ENCODE measurements at places on chromosomes 11 and 22.

DNA sequence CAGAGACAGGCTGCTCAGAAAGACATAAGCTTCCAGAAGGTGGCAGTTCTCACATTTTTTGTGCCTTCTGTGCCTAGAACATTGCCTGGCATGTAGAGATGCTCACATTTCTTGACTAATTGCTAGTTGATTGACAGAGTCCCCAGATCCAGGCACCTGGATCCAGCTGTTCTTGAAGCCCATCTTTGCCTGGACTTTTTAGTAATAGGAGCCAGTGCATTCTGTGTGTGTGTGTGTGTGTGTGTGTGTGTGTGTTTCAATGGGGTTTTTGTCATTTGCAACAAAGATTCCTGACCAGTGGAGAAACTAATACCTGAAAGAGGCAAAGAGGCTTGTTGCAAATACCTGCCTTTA lies 15.1 kb downstream of the MRGPRF start:
- DNase-seq: no peak

GRCh38 chr22:39454385-39454871 lies 2.4 kb upstream of the MGAT3 start:
- DNase-seq: no peak

GRCh38 chr11:119307219-119307618 lies 9.7 kb downstream of the MCAM start:
- no peak for DNase-seq

- no peak for DNase-seq
Observed at GRCh38 chr22:20948450-20948849, 18.6 kb upstream of the AIFM3 start.

- DNase-seq: peak; percentile 82
Observed at GRCh38 chr11:64355078-64355940, 3.7 kb upstream of the RPS6KA4 start.

DNA sequence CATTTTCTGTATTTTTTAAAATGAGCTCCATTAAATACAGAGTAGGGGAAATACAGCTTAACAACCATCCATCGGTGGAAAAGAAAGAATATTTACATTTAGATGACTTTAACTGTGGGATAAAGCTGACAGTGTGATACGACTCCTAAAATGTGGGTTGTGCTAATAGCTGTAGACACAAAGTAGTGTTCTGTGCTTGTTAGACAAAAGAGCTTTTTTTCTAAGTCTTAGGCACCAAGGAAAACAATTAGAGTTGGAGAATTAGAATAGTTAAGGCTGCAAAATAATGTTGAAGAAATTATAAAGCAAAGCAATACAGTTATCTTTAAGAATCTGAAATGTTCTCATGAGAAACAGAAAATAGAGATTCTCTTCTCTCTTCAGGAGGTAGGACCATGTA lies 307.7 kb upstream of the KIRREL3 start:
- DNase-seq: no peak

DNA sequence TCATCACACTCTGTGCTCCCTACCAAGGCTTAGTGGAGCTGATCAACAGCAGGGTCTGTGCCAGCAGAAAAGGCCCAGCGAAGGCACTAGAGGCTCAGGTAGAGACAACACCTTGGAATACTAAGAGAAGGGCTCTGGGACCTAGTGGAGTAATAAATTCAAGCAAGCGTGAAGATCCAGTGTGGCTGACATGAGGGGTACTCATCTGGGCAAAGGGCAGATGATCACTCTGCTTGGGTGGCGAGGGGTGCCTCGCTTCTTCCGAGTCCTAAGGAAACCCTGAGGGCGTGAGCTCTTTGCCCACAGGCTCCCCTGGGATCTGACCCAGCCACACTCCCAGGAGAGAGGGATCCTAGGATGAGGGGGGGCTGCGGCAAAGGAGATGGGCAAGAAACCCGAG lies 3.5 kb upstream of the TPBGL start:
- no peak for DNase-seq

DNA sequence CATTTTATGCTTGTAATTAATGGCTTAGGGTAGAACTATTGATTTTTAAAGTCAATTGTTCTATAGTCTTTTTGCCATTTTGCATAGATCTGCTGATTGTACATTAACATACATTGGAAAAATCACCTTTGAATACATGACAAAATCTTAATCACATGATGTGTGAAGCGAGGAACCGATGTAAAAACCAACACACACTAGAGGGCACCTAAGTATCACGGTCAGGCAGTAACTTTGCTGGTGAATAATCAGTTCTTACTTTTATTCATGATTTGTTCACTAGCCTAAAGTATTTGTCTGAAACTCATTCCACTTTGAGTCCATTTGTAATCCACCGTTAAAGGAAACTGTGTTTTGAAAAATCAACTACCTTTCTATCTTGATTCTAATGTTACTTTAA lies 28.2 kb downstream of the JHY start:
- DNase-seq: no peak

GRCh38 chr22:39832627-39833074 lies 60.9 kb downstream of the ENTHD1 start:
- no peak for DNase-seq

DNA sequence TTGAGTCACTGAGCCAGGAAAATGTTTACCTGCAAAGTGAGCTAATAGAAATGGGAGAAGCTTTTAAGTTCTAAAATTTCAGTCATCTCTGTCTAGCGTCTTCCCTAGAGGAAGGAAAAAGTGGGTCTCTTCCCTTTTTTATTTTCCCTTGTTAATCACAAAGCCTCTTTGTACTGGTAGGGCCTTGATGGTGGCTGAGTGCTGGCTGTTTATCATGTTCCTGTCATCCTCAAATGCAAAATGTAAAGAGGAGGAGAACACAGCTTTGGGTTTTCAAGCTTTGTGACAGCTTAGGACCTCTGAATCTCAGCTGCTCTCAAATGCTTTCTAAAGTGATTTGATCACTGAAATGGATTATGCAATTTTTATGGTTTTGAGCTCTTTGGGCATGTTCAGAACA lies 222.0 kb downstream of the TMEM135 start:
- DNase-seq: peak; percentile 42

GRCh38 chr22:11360632-11361031 lies 4167.4 kb upstream of the OR11H1 start:
- DNase-seq: no peak

DNA sequence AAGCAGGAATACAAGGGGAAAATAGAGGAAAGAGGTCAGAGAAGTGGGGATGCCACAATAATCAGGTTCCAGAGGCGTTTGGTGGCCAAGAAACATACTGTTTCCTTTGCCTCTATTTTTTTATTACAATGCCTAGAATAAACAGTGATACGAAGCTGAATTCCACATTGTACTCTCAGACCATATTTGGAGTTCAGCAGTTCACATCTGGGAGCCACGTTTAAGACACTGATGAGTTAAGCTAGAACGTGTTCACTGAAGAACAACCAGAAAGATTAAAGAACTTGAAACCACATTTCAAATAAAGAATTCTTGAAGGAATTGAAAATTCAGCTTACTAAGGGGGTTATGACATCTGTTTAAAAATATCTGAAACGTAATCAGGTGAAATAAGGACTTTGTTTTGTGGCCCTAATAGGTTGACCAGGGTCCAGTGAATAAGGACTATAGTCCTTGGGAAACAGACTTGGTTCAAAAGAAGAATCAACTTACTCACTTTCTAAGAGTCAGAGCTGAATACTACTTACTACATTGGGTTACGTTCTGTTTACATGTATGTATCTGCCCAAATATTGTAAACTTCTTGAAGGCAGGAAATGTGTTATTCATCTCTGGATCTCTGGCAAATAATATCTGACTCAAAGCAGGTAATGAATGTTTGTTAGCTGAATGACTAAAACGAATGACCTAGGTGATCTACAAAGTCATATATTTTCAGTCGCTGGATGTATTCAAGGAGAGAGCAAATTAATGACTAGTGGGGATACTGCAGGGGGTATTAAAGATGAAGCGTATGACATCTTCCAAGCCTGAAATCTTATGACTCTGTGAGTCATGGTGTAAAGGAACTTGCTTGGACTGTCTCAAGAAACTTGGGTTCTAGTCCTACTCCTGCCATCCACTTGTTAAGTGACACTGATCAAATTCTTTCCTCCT lies 247.0 kb upstream of the NARS2 start:
- no peak for DNase-seq

DNA sequence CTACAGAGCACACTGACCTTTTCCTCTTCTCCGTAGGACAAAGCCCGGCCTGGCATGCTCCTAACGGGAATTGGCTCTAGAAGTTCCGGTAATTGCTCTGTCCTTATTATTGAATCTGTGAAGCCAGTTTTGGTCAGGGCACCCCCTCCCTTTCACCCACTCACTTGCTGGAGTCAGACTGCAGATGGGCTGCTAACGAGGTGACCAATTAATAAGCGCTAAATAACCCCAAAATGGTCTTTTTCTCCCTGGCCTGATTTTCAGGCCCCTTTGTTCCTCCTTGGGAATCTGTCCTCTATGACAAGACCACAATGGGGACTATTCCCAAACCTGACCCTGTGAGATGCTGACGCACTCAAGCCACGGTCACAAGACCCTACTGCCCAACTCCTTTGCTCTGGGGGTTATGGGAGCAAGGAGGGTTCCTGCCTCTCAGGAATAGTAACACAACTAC lies 610.0 kb upstream of the CADM1 start:
- DNase-seq: no peak

- DNase-seq: no peak
Observed at GRCh38 chr11:113952588-113952987, 22.3 kb upstream of the HTR3A start.

- DNase-seq: no peak
Observed at GRCh38 chr11:26126741-26127140, 205.2 kb upstream of the ANO3 start.

DNA sequence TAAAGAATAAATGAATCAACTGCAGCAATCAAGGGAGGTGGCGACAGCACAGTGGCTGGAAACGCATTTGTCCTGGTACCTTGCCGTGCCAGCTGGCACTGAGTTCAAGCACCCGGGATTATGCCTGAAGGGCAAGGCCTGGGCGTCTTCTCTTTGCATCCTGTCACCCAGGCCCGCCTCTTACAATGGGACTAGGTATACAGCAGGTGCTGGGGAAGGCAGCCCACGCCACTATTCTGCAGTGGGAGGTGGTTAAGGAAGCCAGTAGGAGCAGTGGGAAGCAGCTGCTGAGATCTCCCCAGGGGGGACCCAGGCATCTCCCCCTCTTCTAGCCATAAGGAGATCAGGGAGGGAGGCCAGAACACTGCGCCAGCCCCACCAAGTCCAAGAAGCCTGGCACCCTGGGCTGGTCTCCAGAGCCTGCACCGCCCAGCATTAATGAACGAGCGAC lies 15.3 kb upstream of the BAIAP2L2 start:
- no peak for DNase-seq

DNA sequence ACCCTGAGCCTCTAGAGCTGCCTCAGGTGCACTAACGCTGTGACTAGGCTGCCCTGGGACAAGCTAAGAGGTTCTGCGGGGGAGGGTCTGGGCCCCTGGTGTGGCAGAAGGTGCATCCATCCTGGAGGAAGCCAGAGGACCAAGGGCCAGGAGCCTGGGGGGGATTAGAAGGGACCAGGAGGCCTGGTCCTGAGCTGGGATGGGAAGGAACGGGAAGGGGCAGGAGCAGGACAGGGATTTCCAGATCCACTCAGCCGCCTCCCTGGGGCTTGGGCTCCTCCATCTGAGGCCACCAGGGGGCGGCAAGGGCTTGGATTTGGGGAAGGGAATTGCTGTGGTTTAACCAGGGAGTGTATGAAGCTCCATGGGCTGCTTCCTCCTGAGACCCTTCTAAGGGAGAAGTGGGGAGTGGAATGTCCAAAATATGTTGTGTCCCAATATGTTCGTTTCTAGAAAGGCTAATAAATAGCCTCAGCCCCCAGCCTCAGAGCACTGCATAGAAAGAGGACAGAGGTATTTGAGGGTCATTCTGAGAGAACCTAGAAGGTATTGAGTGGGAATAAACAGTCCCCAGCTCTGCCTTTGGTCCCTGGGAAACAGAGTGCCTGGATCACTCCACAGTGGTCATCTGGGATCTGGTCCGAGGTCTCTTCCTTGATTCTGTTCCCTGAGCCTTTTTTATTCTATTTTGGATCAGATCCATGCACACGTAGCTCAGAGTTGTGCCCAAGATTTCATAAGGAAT lies 17.4 kb upstream of the PRAME start:
- DNase-seq: peak; percentile 7

DNA sequence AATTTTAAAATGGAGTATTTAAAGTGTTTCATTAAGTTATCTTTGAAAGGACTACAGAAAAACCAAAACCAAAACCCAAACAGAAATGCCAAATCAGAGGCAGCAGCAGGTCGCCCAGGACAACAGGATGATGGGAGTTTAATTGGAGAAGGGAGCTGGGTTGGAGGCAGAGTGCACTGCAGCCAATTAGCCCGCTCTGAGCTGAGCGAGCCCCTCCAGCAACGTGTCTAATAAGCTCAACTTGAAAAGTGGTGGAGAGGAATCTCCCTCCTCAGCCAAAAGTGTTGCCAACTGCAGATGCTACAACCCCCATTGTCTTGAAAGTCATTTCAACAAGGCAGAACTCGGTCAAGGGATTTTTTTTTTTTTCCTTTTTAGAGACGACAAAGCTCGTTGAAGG lies 323.9 kb downstream of the CADM1 start:
- no peak for DNase-seq

GRCh38 chr11:8679006-8679405 lies 3.5 kb downstream of the TRIM66 start:
- no peak for DNase-seq

DNA sequence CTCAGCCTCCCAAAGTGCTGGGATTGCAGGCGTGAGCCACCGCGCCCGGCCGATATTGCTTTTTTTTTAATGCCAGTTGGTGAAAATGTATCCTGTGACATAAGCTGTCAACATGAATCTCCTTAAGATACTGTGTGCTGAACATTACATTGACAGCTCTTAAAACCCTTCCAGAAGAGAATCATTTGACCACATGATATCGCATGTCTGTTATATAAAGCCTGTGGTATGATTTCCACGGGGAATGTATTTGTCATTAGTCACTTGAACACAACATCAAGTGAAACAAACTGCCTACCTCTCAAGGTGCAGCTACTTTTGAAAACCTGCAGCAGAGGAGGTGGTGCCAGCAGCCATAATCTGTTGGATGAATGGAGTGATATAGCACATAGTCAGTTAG lies 67.0 kb downstream of the BCL2L13 start:
- DNase-seq: no peak

DNA sequence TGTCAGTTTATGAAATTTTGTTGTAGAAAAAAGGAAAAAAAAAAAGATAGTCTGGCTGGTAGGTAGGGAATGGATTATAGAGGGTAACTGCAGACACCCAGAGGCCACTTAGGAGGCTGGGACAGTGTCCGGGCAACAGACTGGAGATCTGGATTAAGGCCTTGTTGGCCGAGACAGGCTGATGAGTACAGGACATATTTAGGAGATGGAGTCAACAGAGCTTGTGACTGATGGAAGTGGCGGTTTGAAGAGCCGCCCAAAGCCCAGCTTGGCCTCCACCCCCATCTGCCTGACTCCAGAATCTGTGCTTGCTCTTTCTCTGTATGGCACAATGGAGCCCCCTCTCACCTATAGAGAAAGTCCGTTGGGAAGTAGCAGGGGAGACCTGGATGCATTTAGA lies 7.6 kb downstream of the PLEKHB1 start:
- no peak for DNase-seq
